Uterus (tissue), 4 donors: ENCODE measurements at places on chromosomes 11 and 22. TPM values are rescaled to one million over a fixed set of nuclear protein-coding genes. Genes with fewer than 3 reads are reported as not detected.

Gene RAD9A
- 20.2 TPM for total RNA-seq

Gene MPZL3
- total RNA-seq = 1.9 TPM

Gene DDTL
- total RNA-seq = not detected

DNA sequence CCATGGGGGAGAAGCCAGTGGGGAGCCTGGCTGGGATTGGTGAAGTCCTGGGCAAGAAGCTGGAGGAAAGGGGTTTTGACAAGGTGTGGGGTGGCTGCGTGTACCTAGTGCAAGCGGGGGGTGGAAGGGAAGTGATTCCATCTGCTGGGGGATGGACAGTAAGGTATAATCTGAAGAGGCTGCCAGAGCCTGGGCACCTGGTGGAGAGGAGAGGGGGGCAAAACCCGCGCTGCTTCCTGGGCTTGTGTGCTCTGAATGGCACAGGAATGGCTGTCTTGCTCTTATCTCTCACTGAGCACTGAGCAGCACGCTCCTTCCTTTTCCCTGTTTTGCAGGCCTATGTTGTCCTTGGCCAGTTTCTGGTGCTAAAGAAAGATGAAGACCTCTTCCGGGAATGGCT is 988 bp downstream of the BANF1 start:
- peaks cover 6% of the 10 kb centered on the region for H3K4me1 ChIP-seq
- no peaks in the 10 kb centered on the region for H3K36me3 ChIP-seq
- H3K4me3 ChIP-seq = peak overlapping the region; percentile 90
- no peak for DNase-seq
- no peaks in the 10 kb centered on the region for H3K27me3 ChIP-seq

GRCh38 chr11:10267821-10268220 is 26.2 kb downstream of the SBF2 start:
- H3K27ac ChIP-seq = no peak overlapping the region
- H3K4me1 ChIP-seq = no peaks in the 10 kb centered on the region
- no peaks in the 10 kb centered on the region for H3K36me3 ChIP-seq
- no peak overlapping the region for H3K4me3 ChIP-seq
- no peaks in the 10 kb centered on the region for H3K27me3 ChIP-seq

GRCh38 chr11:91312541-91312940 is 912.1 kb upstream of the FAT3 start:
- DNase-seq = no peak
- H3K36me3 ChIP-seq = no peaks in the 10 kb centered on the region
- no peaks in the 10 kb centered on the region for H3K4me1 ChIP-seq
- no peak overlapping the region for H3K27ac ChIP-seq

GRCh38 chr22:45846952-45847351 is 130.0 kb downstream of the WNT7B start:
- H3K27ac ChIP-seq = no peak overlapping the region
- no peak for DNase-seq
- H3K27me3 ChIP-seq = no peaks in the 10 kb centered on the region
- no peak overlapping the region for H3K4me3 ChIP-seq
- no peaks in the 10 kb centered on the region for H3K36me3 ChIP-seq
- H3K4me1 ChIP-seq = no peaks in the 10 kb centered on the region
